Kidney glomerular epithelial cell (primary cell): ENCODE measurements at places on chromosomes 7 and 10.

- DNase-seq = peak; percentile 53
Measured at GRCh38 chr7:21106296-21106732, 319.6 kb upstream of the SP8 start.

DNA sequence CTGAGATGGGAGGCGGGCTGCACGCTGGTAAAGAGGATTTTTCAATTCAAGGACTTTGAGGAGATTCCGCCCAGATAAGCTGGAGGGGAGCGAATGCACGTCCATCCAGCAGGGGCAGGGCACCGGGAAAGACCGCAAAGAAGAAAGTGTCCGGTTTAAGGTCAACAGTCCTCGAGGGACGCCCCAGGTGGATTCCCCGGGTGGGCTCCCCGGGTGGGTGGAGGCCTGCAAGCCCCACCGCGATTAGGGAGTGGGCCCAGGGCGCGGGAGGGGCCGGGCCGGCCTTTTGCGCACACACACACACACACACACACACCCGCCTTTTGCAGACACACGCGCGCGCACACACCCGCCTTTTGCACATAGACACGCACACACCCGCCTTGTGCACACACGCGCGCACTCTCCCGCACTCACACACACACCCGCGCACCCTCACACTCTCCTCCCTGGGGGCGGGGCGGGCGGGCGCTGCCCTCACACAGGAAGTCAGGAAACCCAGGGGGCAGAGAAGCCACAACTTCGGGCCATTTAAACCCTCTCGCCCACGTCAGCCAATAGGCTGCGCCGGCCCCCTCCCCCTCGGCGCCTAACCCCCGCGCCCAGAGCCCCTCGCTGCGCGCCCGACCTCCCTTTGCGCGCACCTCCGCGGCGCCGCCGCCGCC lies 615 bp downstream of the ARHGAP12 start:
- peak; percentile 16 for DNase-seq

GRCh38 chr7:139523968-139524815 lies 707 bp downstream of the CLEC2L start:
- DNase-seq = no peak

GRCh38 chr7:28425496-28425895 lies 13.2 kb downstream of the CREB5 start:
- DNase-seq = no peak

DNA sequence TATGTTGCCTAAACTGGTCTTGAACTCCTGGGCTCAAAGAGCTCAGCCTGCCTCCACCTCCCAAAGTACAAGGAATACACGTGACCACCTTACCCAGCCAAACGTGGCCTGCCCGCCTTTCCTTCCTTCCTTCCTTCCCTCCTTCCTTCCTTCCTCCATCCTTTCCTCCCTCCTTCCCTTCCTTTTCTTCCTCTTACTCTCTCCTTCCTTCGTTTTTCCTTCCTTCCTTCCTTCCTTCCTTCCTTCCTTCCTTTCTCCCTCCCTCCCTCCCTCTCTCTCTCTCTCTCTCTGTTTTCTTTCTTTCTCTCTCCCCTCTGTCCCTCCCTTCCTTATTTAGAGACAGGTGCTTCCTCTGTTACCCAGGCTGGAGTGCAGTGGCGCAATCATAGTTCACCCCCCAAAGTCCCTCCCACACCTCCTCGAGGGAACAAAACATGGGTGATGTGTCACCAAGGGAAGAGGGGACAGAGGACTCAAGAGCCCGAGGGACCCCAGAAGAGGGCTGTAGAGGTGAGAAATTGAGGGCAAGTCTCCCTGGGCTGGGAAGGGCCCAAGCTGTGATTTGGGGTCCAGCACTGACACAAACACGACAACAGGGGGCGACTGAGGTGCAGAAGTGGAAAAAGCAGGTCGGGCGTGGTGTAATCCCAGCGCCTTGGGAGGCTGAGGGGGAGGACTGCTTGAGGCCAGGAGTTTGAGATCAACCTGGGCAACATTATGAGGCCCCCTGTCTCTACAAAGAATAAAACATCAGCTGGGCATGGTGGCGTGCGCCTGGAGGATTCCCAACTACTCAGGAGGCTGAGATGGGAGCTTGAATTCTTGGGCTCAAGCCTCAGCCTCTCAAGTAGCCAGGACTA lies 28.1 kb downstream of the EPHB4 start:
- DNase-seq = peak; percentile 18

GRCh38 chr10:30383356-30383755 lies 34.3 kb upstream of the MTPAP start:
- no peak for DNase-seq

- DNase-seq = peak; percentile 91
Measured at GRCh38 chr7:17600340-17600752, 301.9 kb downstream of the AHR start.

GRCh38 chr10:125368146-125368545 lies 207.8 kb upstream of the CTBP2 start:
- DNase-seq = no peak

GRCh38 chr7:81331061-81332018 lies 412.5 kb upstream of the SEMA3C start:
- DNase-seq = no peak

- no peak for DNase-seq
Measured at GRCh38 chr7:21911341-21911875, 34.3 kb downstream of the CDCA7L start.

- DNase-seq = peak; percentile 8
Measured at GRCh38 chr7:3897430-3898372, 596.6 kb downstream of the SDK1 start.

- DNase-seq = no peak
Measured at GRCh38 chr7:155002411-155003091, 373 bp downstream of the PAXIP1 start.

DNA sequence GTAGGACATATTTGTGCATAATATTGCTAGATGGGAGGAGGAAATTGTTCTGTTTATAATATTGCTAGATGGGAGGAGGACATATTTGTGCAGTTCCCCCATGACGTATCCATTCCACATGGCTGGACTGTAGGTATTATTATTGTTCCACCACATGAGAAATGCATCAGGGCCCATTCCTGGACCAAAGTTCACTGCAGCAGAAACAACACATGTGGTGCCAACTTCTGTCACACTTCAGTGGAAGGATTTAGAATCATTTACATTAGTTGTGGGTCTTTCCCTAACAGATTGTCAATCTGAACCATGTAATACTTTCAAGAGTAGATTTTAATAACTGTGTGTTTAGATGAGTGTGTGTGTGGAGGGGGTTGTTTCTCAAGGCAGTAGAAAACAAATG lies 32.7 kb upstream of the MACC1 start:
- peak; percentile 97 for DNase-seq

DNA sequence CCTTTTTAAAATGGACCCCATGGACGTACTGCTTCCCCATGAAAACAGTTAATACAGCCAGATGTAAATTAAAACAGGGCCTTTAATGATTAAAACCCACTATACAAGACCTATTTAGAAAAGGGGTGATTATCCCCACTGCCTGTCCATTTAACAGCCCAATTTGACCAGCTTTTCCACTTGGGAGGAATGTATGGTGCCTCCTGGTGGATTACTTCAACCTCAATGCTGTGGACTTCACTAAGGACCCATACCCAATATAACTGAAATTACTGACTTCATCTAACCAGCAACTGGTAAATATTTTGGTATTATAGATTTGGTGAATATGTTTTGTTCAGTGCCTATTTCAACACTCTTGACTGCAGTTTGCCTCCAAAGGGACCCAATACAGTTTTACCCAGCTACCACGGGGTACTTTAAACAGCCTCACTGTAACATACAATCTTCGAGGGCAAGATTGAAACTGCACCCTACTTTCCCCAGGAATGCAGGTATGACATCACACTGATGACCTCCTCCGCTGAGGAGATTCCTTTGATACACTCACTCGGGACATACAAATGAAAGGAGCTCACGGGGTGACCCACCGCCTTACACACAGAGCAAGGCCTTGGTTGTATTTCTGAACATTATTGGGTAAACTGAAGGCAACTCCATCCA lies 192.8 kb downstream of the DNAJC1 start:
- DNase-seq = no peak

DNA sequence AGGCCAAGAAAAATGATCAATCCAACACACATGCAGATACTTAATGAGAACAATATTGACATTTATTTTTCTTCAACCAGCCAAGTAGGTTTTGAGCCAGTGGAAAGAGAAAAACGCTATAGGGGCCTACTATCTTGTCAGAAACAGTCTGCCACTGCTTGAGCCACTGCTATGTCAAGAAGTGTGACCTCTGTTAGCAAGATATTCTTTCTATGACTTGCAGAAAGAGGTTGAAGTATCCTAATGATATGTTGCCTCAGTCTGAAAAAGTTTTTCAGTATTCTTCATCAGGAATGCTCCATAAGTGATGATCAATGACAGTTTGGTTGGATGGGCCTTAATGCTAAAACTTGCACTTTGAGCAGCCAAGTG lies 328.4 kb upstream of the KCND2 start:
- DNase-seq = no peak

DNA sequence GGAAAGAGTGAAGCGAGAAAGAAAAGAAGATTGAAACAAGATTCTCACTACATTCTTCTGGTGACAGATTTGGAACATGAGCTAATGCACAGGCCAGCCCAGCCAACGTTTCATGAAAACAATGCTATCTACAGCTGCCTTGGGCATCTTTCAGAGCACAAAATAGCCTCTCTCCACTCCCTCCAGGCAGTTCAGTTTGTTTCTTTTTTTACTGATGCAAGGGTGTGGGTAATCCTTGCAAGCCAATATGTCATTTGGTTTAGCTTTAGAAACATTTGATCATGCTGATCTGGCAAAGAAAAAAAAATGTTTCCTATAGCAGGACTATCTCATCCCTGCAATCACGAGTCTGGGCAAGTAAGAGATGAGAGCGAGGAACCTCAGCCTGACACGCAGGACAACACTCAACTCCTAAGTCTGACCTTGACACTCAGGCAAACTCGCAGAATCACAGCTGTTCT lies 35.9 kb downstream of the SVIL start:
- DNase-seq = no peak

DNA sequence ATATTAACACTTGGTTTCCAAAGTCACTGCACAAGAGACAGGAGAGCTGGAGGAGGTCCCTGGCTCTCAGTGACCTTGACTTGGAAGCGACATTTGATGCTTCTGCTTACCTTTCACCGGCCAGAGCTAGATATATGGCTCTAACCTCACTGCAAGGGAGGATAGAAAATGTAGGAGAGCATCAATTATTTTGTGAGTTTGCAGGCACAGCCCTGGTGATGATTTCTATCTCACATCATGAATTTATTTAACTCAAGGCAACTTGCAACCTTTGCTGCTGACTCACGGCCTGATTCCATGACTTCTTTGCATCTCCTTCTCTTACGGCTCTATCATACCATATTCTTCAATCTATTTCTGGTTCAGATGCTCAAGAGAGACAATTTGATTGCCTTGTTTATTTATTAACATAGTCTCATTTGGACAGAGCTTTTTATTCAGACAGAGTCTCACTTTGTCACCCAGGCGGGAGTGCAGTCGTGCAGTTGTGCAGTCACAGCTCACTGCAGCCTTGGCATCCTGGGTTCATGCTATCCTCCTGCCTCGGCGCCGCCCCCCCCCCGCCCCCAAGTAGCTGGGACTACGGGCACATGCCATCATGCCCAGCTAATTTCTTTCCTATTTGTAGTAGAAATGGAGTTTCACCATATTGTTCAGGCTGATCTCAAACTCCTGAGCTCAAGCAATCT lies 196.0 kb downstream of the REEP3 start:
- peak; percentile 49 for DNase-seq

DNA sequence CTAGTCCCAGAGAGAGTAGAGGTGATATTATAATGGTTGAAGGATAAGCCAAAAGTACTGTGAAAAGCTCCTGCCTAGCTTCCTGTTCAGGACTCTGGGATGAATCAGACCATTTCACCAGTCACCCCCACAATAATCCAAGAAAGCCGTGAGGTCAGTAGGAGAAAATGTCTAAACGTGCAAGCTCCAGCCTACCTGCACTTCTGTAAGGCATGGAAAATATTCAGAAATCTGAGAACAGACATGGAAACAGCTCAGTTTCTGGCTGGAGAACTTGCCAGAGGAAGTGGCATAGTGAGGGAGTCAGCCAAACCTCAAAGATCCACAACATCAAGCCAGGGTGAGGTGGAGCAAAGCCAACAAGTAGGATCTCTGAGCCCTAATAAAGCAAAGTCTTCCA lies 58.2 kb downstream of the ELAPOR2 start:
- DNase-seq = no peak

DNA sequence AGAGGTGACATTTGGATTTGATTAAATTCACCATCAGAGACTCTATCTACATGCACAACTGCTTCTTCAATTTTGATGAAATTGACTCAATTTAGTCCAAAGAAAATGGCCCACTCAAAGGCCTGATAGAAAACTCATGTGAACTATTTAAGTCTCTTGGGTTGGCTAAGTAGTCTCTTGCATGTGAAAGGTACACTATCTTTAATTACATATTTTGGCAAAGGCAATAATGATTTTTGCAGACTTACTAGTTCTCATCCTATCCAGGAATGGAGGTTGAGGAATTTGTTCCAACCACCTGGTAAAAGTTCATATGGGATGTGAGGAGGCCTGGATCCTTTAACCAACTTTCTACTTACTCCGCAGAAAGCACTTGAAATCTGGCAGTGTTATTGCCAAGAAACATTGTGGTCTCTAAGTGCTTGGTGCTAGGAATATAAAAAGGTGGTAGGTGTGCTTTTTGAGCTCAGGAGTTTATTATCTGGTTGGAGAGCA lies 618.6 kb upstream of the MKI67 start:
- DNase-seq = no peak

DNA sequence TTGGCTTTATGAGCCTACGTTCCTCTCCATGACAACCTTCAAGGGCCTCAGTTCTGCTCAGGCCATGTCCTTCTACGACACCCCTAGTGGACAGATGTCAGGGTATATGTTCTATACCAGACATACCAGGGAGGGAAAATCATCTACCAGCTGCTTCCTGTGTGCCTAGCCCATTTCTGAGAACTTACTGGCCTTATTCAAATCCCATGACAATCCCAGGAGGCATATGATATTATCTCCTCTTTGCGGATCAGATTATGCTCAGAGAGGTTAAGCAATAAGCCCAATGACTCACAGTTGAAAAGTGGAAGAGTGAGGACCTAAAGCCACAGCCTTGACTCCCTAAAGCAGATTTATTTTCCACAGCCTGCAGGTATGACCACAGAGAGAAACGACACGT lies 139.3 kb downstream of the GLI3 start:
- no peak for DNase-seq

DNA sequence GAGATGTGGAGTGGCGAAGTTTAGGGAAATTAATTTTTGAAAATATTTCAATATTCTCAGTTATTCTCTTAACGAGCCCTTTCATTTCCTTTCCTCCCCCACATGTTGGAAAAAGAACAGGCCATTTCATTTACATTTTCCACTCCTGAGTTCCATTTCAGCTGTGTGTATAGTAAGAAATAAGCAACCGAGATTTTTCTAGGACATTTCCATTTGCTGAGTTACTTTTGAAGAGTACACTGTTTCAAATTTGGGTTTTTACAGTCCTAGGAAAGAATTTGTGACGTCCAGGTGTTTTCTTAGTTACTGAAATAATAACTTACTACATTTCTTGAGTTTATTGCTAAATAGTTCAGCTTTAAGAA lies 1.2 kb downstream of the SEPTIN7 start:
- DNase-seq = no peak
